ENCODE measurements at places on chromosomes 6 and 20.

DNA sequence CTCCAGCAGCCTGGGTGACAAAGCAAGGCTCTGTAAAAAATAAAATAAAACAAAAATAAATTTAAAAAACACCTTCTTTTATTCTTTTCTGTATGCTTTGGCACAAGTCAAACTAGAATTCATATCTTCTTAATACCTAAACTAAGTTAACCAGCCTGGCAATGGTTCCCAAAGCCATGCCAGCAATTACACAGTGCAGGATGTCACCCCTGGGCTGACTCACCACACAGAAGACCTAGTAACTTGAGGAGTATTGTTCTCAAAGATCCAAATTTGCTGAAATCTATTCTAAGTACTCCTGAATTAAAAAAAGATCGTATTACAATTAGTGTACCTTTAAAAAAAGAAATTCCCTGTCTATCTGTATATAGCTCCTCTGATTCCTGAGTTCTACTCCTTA is 162.7 kb upstream of the SGK1 start:
- DNase-seq: no peak

DNA sequence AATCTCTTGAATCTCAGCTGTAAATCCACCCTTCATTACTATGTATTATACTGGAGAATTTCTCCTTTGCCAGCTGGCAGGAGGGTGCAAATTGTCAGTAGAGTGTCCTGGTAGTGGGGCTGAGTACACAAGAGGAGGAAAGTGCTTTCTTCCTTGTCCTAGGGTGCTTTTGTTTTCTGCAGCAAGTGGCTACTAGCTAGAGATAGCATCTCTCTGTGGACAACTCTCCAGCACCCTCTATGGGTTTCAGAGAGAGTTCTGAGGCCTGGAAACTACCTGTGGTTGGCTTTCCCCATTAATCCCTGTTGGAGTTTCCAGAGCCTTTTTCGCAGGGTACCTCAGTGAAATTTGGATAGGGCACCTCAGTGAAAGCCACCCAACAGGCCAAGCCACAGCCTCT is 422.5 kb upstream of the RGS17 start:
- no peak for DNase-seq

DNA sequence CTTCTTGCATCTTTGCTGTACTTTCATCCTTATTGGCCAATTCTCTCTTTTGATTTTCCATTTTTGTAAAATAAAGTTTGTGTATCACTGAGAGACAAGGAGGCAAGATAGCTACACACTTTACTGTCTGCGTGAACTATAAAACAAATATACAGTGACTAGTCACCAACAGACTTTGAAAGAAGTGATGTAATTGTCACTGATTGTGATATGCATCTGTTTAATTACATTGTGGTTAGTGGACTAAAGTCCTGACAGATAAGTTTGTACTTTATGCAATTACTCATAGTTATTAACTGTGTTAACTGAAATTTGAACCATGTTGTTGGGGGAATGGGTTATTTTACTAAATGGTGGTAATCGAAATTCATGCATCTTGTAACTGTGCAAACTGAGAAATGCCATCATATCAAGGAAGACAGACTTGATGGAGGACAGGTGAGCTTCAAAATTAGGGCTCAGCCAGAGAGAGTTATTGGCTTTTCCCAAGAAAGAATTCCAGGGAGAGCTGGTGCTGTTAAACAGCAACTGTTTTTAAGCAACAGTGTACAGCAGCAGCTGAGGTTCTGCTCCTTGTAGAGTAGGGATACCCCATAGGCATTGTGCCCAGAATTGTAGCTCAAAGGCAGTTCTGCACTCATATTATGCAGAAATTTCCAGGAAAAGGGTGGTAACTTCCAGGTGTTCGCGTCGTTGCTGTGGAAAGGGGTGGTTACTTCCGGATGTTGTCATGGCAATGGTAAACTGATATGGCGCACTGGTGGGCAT is 62.9 kb downstream of the EFHC1 start:
- DNase-seq: no peak

DNA sequence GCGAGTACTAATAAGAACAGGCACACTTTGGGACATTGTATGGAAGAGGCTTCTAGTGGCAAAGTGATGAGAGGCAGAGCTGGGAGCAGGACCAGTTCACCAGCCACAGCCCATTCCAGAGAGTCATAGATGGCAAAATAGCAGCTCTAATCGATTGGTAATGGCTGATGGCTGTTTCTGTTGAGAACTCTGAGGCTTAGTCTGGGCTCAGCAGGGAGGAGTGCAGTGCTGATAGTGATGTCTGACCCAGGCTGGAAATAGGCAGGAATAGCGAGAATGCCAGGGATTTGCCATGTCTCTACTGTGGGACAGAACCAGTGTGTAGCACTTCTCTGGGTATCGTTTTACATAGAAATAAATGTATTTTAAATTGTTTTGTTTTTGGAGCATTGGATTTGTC is 620.0 kb upstream of the FLRT3 start:
- no peak for DNase-seq

DNA sequence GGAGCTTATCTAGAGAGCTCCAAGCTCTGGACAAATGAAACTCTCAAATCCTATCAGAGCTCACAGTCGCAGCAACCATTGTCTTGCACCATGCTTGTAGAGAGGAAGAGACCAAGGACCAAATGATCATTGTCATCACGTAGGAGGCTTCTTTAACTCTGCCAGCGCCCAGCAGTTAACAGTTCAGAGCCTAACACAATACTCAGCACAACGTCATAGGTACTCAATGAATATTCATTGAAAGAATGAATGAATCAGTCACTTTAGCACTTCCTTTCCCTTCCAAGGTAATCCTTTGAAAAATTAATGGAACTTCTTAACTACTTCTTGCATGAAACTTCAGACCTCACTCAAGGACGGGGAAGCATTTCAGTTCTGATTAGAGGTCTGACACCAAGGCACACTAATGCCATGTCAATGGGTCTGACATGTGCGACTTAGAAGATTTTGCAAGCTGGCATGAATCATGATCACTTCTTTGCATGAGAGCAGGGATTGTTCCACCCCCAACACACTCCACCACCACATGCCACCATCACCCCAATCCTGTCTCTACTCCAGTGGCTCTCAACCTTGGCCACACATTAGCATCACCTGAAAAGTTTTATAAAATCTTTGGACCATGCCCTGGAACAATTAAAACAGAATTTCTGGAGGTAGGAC is 45.1 kb downstream of the KHDC1L start:
- no peak for DNase-seq

- no peak for DNase-seq
Measured at GRCh38 chr6:6736791-6737654, 148.5 kb downstream of the LY86 start.

DNA sequence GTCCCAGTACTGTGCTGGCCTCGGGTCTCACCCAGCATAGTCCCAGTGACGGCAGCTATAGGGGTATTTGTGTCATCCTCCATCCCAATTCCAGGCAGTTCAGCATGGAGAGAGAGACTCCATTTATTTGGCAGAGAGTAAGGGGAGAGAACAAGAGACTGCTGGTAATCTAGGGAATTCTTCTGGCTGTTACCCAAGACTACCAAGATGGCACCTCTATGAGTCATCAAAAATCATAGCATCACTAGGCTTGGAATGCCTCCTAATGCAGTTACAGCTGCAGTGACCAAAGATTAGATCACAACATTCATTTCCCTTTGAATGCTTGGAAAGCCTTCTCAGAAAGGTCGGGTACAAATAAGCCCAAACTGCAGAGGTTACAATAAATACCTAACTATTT is 660.4 kb upstream of the FLRT3 start:
- no peak for DNase-seq

DNA sequence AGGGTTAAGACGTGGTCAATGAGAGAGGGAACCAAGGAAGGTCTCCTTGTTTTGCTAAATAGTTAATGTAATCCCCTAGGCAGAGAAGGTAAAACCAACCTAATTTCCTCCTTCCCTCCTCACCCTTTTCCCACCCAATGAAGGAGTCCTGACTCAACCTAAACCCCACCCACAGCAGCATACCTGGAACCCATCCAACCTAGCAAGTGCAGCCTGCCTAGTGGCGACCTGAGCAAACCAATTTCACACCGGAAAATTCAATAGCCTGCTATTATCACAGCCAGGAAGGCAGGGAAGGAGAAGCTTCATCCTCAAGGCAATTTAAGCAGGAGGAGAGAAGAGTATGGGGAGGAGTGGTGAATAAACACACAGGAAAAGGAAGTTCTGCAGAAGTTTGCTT is 46.9 kb downstream of the OSTM1 start:
- DNase-seq: no peak

DNA sequence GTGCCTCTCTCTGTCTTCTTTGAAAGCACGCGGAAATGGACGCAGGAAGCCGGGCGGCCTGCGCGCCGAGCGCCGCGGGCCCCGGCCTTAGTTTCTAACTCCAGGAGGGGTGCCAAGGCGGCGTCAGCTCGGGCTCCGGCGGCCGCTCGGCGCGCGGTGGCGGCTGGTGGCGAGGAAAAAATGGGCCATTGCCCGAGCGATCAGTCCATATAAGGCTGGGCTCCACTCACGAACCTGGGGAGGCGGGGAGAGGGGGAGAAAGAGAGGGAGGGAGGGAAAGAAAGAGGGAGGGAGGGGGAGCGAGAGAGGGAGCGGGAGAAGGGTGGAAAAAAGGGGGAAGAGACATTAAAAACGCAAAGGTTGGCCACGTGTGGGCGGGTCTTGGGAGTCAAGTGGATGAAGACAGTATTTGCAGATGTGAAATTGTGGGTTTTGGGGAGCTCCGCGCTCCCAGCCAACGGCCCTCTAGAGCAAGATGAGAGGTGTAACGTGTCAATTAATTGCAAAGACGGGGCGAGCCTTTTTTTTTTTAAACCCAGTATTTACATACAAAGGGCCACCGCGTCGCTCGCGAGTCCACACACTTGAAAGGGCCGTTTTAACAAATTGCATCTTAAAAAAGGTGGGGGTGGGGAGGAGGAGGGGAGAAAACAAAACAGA is at the start of gene NKX2-2:
NKX2-2 (minus strand) TSS at position 184 of the 660 bp plus-strand sequence. CDS start 395 bp downstream, outside the sequence.
- DNase-seq: no peak

DNA sequence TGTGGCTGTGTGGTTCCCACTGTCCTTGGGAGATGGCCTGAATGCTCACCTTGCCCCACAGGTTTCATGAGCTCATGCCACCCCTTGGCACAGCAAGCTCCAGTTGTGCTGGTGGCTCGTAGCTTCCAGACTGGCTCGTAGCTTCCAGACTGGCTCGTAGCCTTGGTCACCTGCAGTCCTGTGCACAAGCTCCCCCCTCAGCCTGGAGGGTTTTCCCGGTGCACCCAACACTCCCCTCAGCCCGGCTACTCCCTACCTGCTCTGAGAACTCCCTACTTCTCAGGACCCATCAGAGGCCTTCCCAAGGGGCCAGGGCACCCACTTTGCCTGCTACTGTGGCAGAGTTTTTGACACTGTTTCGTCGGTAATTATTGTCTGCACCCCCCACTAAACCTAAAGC is 285.6 kb downstream of the TAF4 start:
- no peak for DNase-seq

DNA sequence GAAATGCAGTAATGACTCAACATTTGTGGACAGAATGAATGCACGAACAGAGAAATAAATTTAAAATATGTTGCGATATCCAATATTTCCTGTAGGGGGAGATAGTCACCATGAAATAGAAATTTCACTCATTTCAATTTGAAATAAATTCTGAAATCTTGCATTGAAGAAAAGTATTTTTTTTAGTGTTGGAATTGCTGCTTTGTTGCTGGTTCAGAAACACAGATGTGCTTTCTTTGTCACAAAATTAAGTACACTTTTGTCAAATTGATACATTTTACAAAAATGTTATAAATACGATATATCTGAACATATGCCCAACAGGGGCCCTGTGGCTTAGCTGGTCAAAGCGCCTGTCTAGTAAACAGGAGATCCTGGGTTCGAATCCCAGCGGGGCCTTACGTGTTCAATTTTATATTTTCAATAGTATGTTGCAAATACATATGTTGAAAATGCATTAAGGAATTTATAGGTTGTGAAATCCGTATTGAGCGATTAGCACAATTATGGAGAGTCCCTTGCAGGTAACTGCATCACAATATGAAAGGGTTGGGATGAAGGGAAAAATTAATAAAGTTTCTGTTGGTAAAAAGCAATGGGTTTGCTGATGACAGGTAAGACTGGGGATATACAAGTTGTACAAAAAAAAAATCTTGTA is 85.4 kb upstream of the PRSS16 start:
- DNase-seq: peak; percentile 29

DNA sequence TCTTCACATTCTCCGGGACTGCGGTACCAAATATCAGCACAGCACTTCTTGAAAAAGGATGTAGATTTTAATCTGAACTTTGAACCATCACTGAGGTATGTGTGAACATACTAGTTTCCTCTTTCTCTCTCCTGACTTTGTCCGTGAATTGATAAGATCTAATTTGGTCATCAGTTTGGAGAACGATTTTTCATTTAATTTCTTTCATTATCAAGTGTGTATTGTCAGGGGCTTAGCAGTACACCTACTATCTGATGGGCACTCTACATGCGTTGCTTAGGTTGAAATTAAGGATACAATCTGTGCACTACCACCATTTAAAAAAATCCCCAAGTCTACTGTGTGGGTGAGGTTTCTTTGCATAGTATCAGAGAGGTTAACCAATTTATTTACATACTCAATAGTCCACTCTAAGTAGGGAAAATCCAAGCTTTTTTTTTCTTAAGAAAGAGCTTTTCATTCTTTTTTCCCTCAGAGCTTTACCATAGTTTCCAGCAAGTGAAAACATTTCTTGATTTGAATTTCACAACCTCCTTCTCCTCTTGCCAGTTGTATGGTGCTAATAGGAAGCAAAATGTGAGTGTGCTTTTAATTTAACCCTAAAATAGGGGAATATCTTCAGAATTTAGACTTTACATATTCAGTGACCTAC is 105.4 kb upstream of the ESR1 start:
- peak; percentile 77 for DNase-seq

- DNase-seq: no peak
Measured at GRCh38 chr20:58146081-58146745, 82.2 kb downstream of the ANKRD60 start.

DNA sequence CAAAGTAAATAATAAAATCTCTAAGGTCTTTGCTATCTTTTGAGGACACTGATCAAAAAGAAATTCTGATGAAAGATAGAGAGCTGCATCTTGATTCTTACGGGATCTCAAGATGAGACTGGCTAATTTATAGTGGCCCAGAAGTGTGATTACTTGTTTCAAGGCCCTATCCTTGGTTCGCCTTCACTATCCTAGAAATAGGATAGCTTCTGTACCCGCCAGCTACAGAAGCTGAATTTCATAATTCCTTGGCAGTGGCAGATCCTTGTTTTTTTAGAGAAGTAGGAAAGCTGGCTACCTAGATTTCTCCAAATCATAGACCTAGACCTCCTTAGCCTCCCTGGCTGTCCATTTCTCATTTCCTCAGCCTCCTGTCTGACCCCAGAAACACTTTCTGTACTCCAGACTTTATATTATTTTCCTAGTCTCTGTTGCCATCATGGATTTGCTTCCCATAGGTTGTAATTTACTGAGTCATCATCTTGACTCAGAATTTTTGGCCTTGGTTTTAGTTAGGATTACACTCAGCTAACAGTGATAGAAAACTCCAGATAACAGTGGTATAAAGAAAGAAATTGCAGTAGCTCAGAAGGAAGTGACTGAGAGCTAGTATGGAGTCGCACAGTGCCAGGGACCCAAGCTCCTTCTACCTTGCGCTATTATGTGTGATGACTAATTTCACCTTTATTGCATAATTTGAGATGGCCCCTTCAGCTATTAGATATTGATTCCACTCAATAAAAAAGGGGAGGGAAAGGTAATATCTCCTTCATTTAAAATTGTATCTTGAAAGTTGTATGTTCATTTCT is 27.7 kb downstream of the PHF3 start:
- DNase-seq: no peak
